ENCODE measurements at places on chromosomes 16 and 17.
A peak's percentile ranks its signal among the peaks of the same experiment; 100 is the strongest.

GRCh38 chr17:17849147-17849820 lies 12.5 kb upstream of the SREBF1 start:
- peak; percentile 82 for DNase-seq

- DNase-seq = no peak
These were observed 24.9 kb downstream of the DCUN1D3 start for GRCh38 chr16:20875355-20875650.

DNA sequence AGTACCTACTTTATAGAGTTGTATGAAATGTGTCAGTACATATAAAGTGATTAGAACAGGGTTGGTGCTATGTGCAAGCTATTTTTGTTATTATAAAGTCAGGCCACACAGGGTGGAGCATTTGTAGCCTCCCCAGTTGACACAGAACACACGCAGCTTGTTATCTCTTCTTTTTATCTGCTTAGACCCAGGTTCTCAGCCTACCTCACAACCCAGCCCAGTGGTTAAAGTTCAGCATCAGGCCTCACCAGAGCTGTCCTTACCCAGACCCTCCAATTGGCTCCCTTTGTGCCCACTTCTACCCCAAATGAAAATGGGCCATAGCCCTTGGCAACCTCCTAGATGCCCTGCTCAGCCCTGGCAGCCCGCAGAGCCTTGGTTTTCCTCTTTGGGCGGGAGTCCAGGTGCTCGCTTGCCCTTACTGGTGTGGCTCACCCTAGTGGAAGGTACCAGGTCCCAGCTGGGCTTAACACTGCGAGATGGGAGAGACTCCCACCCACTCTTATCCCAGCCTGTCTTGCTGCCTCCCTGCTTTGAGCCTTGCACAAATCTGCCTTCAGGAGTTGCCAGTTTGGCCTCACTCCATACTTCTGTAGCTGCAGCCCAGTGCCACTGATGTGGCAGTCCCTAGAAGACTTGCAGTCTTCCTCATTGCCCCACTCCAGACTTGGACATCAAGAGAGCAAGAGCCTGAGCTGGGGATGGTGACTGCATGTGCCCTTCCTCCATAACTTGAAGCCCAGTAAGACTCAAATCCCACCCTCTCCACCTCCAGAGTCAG lies 1.1 kb upstream of the PIGS start:
- no peak for DNase-seq

- DNase-seq = no peak
These were observed 159.5 kb downstream of the CCDC182 start for GRCh38 chr17:57585341-57586195.

DNA sequence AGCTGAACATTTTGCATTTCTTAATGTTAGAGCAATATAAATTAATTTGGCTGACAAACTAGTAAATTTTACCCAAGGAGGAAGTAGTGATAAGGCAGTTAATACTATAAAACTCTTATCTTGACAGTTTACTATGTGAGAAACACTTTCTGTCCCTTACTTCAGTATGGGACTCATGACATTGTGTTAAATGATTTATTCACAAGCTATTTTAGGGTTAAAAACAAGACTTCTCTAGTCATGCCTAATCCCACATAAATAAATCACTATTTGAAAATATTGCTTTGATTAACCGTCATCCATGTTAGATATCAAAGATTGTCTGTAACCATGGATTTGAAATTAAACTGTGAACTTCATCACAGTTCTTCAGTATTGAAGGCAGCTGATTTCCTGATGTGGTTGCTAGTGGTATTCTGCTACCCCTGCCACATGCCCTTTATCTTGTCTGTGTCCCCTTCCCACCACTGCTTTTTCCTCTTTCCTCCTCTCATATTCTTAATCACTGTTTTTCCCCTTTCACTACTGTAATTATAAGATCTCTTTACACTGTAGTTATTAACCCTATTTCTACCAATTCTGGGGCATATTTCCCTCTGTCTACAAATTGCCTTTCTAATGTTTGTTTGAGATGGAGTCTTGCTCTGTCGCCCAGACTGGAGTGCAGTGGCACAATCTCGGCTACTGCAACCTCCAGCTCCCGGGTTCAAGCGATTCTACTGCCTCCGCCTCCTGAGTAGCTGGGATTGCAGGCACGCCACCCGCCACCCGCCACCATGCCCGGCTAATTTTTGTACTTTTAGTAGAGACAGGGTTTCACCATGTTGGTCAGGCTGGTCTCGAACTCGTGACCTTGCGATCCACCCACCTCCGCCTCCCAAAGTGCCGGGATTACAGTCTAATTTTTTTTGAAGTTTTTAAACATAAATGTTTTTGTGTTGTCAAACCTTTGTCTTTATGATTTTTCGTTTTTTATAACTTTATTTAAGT lies 95.6 kb downstream of the STXBP4 start:
- no peak for DNase-seq

DNA sequence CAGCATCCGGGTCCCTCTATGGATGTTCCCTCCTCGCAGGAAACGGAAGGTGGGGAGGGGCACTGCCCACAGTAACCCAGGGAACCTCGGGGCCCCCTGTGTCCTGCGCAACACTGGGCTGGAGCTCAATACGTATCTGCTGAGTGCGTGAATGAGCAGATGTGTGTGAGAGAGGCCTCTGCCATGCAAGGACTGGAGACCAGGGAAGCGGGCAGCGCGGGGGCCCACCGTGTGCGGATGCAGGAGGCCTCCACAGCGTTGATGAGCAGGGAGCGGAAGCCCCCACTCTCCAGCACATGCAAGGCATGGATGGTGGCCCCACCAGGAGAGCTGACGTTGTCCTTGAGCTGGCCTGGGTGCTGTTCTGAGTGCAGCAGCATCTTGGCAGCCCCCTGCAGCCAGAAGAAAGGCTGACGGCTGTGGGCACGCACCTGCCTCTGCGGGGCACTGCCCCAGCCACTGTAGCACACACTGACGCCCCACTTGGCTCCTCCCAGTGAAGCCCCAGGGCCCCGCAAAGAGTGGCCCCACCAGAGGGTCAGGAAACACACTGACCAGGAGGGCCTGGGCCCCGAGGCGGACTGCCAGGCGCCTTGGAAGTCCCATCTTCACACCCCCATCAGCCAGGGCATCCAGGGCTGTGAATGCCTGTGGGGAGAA lies 2.9 kb downstream of the PYCR1 start:
- no peak for DNase-seq

GRCh38 chr16:54412777-54413455 lies 126.3 kb upstream of the IRX3 start:
- no peak for DNase-seq

DNA sequence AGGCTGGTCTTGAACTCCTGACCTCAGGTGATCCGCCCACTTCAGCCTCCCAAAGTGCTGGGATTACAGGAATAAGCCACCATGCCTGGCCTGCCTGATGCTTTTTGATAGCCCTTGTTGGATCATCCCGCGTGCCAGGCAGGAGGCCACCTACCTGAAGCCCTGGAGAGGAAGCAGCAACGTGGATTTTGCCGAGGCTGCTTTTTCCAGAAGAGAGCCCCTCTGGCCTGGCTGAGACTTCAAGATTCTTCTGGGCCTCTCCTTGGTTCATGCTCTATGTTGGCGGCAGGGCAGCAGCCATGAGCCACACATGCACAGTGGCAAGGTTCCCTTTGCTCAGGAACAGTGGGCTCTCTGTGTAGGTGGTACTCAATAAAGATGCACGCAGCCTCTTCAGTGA lies 11.5 kb downstream of the KATNB1 start:
- no peak for DNase-seq

DNA sequence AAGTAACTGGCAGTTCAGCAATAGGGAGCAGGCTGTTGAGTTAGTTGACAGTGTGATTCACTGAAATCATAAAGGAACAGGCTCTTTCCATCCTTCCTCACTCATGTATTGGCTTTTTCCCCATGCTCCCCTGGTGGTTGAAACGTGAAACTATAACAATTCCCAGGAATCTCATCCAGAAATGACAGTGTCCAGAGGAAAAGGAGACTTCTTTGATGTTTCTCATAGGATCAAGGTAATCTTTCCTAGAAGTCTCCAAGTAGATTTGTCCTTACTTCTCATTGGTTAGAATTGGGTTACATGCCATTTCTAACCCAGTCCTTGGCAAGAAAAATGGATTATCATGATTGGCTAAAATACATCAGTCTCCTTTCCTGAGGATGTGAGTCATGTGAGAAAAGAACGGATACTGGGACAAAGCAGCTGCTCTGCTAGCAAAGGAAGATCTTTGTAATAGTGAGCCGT lies 14.4 kb downstream of the TTC19 start:
- DNase-seq = no peak

DNA sequence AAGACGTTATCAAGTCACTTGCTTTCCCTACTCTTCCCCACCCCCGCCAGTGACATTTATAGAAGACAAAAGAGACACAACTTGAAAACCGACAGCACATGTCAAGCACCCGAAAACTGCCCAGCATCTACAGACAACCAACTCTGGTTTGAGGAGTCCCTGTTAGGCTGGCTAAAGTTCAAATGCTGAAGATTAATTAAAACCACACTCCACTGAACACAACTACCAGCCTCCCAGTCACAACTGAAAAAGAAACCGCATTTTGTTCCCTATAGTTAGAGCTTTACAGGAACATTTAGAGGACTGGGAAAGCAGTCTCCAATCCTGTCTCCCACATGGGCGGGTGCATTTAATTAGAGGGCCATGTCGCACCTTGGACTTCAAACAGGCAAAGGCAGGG lies 73.0 kb upstream of the COX10 start:
- no peak for DNase-seq

DNA sequence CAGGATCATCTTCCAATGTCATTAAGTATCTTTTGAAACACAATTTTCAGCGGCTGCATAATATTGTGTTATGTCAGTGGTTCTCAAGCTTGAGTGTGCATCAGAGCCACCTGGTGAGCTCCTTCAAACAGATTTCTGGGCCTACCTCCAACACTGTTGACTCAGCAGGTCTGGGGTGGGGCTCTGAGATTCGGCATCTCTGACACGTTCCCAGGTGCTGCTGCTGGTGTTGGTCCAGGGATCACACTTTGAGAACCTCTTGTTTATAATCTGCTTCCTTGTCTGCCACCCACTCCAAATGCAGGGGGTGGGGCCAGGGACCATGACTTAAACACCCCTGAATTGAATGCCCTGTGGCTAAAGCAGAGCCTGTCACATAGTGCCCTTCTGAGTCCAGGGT lies 73.8 kb upstream of the HNF1B start:
- no peak for DNase-seq

DNA sequence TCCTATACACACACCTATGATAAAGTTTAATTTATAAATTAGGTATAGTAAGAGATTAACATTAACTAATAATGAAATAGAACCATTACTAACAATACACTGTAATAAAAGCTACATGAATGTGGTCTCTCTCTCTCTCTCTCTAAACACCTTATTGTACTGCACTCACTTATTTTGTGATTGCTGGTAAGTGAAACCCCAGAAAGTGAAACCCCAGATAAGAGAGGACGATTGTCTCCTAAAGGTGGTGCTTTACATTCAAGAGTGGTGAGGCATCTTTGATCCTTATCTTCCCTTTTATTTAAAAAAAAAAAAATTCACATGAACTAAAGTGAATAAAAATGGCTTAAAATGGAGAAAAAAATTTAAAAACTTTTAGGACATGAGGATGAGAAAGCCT lies 80.1 kb upstream of the TRAP1 start:
- no peak for DNase-seq

GRCh38 chr16:27463741-27464591 lies 62.0 kb downstream of the IL21R start:
- DNase-seq = no peak

- DNase-seq = no peak
These were observed 181.1 kb downstream of the SNX29 start for GRCh38 chr16:12157517-12158093.

DNA sequence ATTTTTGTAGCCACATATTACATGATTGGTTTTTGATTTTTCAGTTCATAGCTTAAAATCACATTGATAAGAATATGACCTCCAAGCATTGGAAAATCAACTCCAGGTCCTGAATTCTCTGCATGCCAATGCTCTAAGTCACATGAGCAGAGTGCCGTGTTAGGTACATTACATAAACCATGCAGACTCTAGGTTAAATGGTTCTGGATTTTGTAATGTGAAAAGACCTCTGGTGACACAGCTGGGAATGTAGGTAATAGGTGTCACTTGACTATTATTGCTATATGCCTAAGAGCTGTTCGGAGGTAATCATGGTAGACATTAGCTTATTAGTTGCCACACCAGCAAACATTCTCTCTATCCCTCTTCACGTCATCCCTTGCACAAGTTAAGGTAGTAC lies 231.1 kb upstream of the SALL1 start:
- DNase-seq = no peak

- no peak for DNase-seq
These were observed 54.7 kb downstream of the HS3ST3B1 start for GRCh38 chr17:14355556-14355955.

- peak; percentile 28 for DNase-seq
These were observed 54.9 kb downstream of the SREBF1 start for GRCh38 chr17:17781591-17782496.

DNA sequence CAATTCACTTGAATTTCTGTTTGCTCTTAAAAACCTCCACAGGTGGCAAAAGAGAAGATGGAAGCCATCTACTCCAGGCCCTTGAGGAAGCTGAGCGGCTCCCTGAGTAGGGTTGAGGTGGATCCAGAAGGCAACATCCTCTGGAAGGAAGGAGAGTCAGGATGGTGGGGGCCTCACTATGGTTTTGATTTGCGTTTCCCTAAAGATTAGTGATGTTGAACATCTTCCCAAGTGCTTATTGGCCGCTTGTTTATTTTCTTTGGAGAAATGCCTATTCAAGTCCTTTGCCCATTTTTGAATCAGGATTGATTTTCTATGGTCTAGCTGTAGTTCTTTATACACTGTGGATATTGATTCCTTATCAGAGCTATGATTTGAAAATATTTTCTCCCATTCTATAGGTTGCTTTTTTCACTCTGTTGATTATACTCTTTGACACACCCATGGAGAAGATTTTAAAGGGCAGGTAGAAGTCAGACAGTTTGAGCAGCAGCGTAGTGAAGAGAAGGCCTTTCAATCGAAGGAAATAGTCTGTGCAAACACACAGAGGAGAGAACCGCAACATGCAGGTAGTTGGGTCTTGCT lies 58.6 kb downstream of the WSB1 start:
- DNase-seq = no peak

- DNase-seq = no peak
These were observed 60.6 kb downstream of the AIPL1 start for GRCh38 chr17:6374271-6374691.

DNA sequence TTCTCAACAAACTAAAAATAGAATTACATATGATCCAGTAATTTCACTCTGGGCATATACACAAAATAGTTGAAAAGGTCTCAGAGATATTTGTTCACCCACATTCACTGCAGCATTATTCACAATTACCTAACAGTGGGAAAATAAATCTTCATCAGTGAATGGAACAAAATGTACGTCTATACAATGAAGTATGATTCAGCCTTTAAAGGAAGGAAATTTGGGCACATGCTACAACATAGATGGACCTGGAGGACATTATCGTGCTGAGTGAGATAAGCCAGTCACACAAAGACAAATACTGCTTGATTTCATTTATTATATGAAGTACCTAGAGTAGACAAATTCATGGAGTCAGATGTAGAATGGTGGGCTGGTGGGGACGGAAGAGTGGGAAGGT lies 47.0 kb downstream of the MFSD11 start:
- DNase-seq = no peak

Data from stimulated activated CD4-positive, alpha-beta T cell treated with anti-CD3 and anti-CD28 coated beads, Interleukin-2, amount 100 ng/mL, for 4 hours (primary cell).